Umbilical cord (tissue), 2 donors: ENCODE measurements at places on chromosomes 12 and 14. TPM values are rescaled to one million over a fixed set of nuclear protein-coding genes. Genes with fewer than 3 reads are reported as not detected.

The OSGEP gene
- 59.0 TPM for total RNA-seq

The TRHDE gene
- 94.6 TPM for total RNA-seq

The CSRP2 gene
- total RNA-seq, result 195 TPM

The ESPL1 gene
- 8.4 TPM for total RNA-seq
